ENCODE measurements at places on chromosomes 1 and 21.

- DNase-seq, result no peak
Measured at GRCh38 chr1:23389837-23390321, 20.2 kb upstream of the ZNF436 start.

DNA sequence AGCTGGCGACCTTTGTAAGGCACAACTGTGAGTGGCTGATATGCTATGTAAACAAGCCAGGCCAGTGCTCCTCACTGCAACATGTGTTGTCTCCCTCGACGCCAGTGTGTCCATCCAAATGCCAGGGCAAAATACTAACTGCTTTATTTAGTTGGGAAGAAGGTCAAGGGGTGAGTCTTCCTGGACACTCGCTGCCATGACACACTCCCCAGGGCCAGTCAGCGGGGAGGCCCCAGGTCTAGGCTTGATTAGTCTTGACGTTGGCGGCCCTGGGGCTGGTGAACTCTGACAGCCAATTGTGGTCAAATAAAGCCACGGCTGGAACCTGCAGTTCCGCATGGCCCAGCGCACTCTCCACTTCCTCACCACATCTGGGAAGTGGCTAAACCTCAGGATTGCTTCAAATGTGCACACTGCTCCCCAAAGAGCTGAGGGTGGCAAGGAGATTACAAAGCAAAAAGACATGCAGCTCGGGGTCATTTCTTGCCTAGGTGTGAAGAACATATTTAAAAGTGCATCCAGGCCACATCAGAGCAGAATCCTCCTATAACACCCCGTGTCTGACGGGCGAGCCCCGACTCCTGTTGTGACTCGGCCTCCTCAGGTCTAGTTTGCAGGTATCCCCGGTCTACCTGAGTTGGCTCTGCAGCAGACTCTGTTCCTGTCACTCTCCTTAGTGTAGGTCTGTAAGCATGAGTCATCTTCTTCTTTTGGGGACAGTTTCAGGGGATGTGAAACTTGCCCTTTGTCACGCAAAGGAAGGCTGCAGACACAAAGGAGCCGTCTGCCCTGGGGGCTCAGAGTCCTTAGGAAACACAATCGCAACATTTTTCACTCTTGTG, 183.5 kb downstream of the RUNX1 start:
- peak; percentile 89 for DNase-seq

- no peak for DNase-seq
Measured at GRCh38 chr1:69528376-69528775, 39.3 kb upstream of the LRRC7 start.

DNA sequence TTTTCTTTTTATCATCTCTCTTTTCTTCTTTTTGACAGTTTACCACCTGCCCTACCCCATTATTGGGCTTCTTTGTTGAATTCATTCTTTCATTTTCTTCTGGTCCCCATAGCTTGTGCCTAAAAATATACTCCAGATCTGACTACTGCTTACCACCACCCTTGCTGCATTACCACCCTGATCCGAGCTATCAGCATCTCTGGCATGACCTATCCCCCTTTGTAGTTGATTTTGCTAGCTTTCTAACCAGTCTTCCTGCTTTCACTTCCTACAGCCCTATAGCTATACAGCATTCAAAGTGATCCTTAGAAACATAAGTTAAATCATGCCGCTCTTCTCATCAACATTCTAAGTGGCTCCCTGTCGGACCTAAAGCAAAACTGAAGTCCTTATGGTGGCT, 59.4 kb upstream of the MPC2 start:
- no peak for DNase-seq

GRCh38 chr1:173682184-173682583, 12.5 kb upstream of the ANKRD45 start:
- DNase-seq, result no peak

GRCh38 chr1:33527934-33528333, 55.5 kb downstream of the ZSCAN20 start:
- no peak for DNase-seq

DNA sequence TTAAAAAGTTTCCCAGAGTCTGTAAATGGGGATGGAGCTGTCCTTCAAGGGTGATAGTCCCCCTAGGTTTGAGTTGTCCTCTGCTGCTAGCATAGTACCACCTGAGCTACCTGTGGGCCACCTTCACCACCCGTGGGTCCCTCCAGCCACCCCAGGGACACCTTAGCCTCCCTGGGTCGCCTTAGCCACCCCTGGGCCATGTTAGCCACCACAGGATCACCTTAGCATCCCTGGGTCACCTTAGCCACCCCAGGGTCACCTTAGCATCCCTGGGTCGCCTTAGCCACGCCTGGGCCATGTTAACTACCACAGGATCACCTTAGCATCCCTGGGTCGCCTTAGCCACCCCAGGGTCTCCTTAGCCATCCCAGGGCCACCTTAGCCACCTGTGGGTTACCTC, 67.1 kb downstream of the ADARB1 start:
- DNase-seq, result no peak

GRCh38 chr1:67323087-67323486, 15.4 kb downstream of the IL12RB2 start:
- DNase-seq, result no peak

- DNase-seq, result peak; percentile 64
Measured at GRCh38 chr1:206925106-206925736, 3.5 kb upstream of the FCMR start.

- no peak for DNase-seq
Measured at GRCh38 chr21:29018540-29018939, 609 bp downstream of the RWDD2B start.

DNA sequence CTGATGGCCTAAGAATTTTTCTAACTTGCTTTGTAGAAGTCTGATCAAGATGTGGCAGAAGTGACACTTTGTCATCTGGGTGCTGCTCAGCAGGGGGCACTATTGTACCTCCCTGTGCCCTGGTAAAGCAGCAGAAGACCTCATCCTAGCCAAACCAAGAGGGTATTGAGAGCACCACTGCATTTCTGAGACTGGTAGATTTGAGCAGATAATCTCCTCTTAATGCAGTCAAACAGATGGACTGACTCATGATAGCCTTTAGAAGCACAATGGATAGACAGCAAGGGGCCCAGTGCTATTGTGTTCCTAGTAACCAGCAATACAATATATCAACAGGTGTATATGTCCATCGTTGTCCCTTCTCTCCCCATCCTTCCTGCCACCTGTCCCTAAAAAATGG, 5.7 kb downstream of the TPM3 start:
- DNase-seq, result peak; percentile 79

DNA sequence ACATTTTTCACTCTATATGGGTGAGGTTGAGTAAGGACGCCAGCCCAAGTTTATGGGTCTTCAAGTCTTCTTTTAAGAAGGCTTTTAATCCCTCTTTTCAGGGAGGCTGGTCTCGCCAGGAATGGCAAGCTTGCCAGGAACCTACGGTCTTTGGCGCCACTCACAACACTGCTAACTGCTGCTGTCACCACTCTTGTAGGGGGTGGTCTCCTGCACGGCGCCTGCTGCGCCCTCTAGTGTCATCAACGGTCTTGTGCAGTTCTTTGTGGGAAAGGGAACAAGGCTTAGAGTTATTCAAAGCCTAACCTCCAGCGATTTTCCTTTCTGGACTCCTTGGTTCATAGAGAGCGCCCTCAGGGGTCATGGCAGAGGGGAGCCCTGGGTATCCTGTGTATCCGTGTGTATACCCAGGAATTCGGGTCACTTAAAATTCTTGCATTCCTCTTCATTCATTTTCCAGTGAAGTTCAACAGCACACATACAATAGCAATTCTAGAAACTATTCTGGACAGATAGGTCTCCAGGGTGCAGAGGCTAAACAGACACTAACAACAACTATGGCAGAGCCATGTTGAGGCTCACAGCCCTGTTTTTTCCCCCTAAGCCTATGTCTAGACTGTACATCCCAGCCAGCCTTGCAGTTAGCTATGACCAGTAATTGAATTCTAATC, 392.8 kb upstream of the CAMK1G start:
- peak; percentile 38 for DNase-seq

- no peak for DNase-seq
Measured at GRCh38 chr1:80450711-80451110, 1350.0 kb upstream of the ADGRL2 start.

- DNase-seq, result no peak
Measured at GRCh38 chr1:61233121-61233660, 150.8 kb downstream of the NFIA start.

GRCh38 chr1:192979542-192979941, 79.6 kb downstream of the UCHL5 start:
- DNase-seq, result no peak

DNA sequence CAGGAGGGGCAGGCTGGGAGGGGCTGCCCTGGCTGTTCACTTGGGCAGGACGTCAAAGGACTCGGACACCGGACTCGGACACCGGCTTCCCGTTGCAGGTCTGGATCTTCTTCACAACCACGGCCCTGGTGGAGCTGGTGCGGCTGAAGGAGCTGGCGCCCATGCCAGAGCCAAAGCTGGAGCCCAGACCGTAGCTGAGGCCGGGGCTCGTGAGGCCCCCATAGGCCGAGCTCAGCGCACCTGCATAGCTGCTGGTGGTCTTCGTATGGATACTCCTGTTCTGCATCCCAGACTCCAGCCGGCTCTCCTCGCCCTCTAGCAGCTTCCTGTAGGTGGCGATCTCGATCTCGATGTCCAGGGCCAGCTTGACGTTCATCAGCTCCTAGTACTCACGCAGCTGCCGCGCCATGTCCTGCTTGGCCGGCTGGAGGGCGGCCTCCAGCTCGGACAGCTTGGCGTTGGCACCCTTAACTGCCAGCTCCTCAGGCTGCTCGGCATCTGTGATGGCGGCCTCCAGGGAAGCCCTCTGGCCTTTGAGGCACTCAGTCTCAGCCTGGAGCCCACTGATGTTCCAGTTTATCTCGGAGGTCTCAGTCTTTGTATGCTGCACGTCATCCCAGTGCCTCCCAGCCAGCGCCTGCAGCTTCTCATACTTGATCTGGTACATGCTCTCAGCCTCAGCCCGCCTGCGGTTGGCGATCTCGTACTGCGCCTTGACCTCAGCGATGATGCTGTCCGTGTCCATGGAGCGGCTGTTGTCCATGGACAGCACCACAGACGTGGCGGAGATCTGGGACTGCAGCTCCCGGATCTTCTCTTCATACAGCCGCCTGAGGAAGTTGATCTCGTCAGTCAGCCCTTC, 15.1 kb upstream of the KLF17 start:
- no peak for DNase-seq

GRCh38 chr1:24161270-24161669, 18.3 kb upstream of the IL22RA1 start:
- DNase-seq, result no peak

DNA sequence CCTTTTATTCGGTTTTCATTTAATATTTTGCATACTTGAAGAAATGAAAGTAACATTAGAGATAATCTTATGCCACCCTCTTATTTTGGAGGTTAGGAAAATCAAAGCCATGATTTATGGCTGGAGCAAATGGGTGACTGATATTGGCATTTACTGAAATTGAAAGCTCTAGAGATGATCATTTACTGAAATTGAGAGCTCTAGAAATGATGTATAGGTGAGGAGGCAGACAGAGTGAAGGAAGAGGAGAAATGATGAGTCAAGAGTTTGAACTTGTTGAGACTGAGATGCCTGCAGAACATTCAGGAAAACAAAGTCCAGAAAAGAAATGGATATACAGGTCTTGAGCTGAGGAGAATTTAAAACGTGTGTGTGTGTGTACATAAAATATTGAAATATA, 217.6 kb downstream of the LTN1 start:
- peak; percentile 82 for DNase-seq

GRCh38 chr1:200642481-200642880, 21.9 kb upstream of the KIF14 start:
- DNase-seq, result no peak

DNA sequence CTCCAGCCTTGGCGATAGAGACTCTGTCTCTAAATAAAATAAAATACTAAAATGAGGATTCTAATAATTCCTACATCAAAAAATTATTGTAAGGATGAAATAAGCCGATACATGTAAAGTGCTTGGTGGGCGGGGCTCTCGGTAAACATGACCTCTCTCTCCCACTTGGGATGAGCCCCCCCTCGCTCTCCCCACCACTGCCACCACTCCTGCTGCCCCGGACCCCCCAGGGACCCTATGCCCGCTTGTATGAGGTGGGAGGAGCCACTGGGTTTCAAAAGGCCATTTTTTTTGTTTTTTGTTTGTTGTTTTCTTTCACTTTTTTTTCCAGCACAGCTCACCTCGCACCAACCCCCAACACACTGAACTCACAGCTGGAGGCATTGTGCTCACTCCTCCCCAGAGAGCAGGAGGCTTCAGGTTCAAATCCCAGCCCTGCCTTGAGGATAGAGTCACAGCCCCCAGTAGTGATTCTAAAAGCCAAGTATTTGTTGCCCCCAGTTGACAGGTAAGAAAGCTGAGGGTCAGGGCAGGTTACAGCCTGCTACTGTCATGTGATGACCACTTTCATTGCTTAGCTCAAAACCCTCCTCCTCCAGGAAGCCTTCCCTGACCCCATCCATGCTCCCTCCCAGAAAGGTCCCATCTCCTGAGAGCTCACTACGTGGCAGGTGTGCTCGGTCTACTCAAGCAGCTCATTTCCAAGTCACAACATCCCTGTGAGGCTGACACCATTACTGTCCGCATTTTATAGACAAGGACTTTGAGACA, 4.2 kb downstream of the SDC3 start:
- no peak for DNase-seq

- DNase-seq, result no peak
Measured at GRCh38 chr1:238608144-238608543, 717.4 kb upstream of the ZP4 start.

- DNase-seq, result no peak
Measured at GRCh38 chr1:82139751-82140468, 339.2 kb downstream of the ADGRL2 start.

DNA sequence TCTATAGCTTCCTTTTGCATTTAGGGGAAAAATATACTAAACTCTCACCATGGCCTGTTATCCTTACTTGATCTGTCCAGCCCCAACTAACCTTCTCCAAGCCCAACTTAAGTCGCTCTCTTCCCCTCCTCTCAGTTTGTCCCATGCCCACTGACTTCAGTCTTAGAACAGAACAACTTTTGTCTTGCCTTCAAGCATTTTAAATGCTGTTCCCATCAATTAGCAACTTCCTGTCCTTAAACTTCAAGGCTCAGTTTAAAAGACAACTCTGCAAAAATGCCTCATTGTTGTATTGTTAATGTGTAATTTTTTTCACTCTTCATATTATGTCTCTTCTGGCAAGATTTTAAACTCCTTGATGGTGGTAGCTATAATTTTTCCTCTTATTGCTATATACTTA, 526.9 kb downstream of the NEGR1 start:
- no peak for DNase-seq

- DNase-seq, result no peak
Measured at GRCh38 chr1:168634951-168635532, 58.6 kb downstream of the XCL1 start.

GRCh38 chr21:35504277-35504676, 455.2 kb upstream of the RUNX1 start:
- no peak for DNase-seq

DNA sequence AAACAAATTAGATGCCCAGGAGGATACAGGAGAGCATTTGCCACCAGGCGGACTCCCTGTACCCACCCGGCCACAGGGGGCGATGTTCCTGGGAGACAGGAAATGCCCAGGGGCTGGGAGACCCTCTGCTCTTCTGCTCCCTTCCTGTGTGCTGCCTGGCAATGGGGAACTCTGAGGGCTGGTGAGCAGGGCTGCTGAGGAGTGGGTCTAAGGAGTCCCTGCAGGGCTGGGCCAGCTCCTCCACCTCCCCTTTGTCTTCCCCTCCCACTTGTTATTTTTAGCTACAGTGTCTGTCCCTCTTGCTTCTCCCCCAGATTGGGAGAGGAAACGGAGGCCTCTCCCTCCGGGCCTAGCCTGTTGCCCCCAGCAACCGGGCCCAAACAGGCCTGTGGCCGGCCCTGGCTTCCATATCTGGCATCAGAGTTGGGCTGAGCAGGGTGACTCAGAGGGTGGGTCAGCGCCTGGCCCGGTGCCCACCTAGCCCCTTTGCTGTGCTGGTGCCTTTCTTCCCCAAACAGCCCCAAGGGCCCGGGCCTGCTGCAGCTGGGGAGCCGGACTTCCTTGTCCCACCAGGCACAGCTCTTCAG, 11.6 kb downstream of the LMNA start:
- DNase-seq, result peak; percentile 87

Measured in activated CD4-positive, alpha-beta T cell treated with anti-CD3 and anti-CD28 coated beads, Interleukin-10, Interleukin-2, amounts not matched to agents 100 ng/mL and 50 ng/mL, durations not matched to agents 16 hours and 8 hours (primary cell).